Muscle of leg (tissue), 16 donors: ENCODE measurements at places on chromosomes 3 and 15. TPM values are rescaled to one million over a fixed set of nuclear protein-coding genes. Genes with fewer than 3 reads are reported as not detected.

The ADAMTS9 gene
- total RNA-seq, result 97.4 TPM

The PARP9 gene
- total RNA-seq, result 12.7 TPM

The TM6SF1 gene
- 33.9 TPM for total RNA-seq

The TLR9 gene
- 0.09 TPM for total RNA-seq

The CDHR4 gene
- not detected for total RNA-seq

DNA sequence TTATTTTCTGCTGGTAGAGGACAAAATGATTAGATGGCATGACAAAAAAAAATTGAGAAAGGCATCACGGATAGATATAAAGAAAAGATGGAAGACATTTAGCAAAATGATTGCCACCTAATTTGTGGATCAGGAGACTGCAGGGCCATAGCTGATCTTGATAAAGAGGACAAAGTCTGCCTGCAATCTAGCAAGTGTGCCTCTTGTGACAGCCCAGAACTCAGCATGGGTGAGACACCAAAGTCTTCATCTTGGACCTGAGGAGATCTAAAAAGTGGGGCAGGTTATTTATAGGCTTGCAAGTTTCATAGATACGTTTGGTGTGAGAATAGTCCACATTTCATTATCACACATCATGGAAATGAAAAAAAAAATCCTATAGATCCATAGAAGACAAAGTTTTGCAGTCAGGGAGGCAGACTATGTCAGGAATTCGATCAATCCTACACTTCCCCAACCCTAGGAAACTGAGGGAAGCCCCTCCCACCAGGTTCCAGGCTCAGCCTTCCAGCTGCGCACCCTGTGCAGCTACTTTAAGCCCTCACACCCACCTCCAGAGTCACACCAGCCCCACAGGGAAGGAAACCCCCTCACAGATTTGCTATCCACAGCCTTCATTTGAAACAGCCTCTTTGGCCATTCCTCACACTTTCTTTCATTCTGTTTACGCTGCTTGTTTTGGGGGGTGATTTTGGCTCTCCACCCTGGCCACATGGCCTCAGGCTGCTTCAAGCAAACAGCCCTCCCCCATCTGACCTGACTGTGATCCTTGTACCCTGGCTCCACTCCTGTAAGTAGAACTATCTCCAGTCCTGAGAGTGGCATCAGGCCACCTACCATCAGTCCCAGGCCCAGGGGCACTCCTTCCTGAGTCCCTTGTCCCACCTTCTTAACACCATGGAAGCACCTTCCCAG, 28.1 kb upstream of the KLHL6 start:
- no peaks in the 10 kb centered on the region for H3K36me3 ChIP-seq
- H3K4me1 ChIP-seq, result peaks cover 36% of the 10 kb centered on the region
- peak overlapping the region; percentile 86 for H3K27ac ChIP-seq

DNA sequence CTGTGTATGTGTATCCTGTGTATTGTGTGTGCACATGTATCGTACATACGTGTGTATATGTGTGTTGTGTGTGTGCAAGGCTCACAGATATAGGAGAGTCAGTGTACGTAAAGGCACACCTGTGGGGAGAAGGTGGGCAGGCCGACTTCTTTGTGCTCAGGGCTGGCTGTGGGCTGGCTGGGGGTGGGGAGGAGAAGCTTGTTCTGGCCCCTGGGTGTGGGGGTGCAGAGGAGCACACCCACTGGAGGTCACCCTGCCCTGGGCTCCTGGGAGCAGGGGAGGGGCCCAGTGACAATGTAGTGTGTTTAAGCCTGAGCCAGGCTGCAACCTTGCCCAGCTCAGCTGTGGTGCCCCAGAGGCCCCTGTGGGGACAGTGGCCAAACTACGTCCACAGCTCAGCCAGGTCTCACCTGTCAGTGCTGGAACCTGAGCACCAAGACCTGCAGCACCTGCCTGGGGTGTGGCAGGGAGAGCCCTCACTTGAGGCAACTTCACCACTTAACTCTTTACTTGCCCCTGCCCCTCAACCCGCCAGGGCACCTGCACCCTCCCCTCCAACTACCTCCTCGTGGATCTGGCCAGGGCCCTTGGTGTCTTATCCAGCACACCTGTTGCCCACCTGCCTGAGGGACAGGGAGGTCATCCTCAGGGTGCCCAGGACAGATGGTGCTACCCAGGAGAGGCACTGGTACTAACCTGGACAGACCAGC, 2.6 kb upstream of the HHATL start:
- H3K27ac ChIP-seq, result no peak overlapping the region
- H3K4me1 ChIP-seq, result peaks cover 43% of the 10 kb centered on the region
- H3K4me3 ChIP-seq, result no peak overlapping the region
- H3K27me3 ChIP-seq, result no peaks in the 10 kb centered on the region

DNA sequence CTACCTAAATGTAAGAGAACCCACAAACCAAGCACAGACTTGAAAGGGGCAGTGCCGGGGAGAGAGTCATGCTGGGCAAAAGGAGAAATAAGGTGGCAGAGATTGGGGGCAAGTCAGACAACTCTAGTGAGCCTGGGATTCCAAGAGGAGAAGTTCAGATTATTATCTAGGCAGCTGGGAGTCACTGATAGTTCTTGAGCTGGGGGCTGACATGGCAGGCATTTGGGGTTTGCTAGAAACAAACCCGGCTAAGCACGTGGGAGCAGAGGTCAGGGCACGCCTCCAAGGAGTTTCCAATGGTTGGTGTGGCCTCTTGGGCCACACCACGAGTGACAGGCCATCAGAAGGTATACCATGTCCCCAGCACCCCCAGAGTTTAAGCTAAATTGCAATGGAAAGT, 27.6 kb downstream of the SLC6A6 start:
- H3K27me3 ChIP-seq, result peaks cover 25% of the 10 kb centered on the region
- no peak overlapping the region for H3K4me3 ChIP-seq
- H3K27ac ChIP-seq, result no peak overlapping the region
- peaks cover 66% of the 10 kb centered on the region for H3K4me1 ChIP-seq
- H3K36me3 ChIP-seq, result no peaks in the 10 kb centered on the region
- no peak for DNase-seq

DNA sequence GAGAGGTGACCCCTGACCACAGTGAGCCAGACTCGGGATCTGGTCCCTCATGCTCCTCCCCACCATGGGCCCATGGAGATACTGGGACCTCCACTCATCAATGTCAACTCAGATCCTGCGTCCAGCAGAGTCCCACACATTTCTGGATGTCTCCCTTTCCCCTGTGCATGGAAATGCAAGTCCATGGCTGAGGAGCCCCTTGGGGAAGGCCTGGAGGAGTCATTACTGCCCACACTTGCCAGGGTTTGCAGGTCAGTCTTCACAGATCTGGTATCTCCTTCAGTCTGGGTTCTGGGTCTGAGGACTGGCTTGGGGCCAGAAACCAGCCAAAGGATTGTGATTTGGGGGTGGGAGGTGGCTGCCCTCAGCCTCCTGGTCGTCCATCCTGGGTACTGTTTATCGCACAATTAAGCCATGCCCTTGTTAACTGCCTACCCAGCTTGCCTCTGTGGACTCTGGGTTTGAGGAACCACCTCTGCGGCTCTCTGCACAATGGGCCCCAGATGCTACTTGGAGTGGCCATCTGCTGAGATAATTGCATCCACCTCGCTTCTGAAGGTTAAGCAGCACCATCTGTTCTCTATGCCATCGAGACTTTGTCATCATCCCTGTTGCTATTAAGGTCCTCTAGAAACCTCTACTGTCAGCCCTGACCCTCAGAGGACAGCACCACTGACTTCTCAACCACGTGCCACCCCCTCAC, 49.9 kb upstream of the KLF13 start:
- no peaks in the 10 kb centered on the region for H3K27me3 ChIP-seq
- no peak overlapping the region for H3K27ac ChIP-seq
- H3K36me3 ChIP-seq, result no peaks in the 10 kb centered on the region

DNA sequence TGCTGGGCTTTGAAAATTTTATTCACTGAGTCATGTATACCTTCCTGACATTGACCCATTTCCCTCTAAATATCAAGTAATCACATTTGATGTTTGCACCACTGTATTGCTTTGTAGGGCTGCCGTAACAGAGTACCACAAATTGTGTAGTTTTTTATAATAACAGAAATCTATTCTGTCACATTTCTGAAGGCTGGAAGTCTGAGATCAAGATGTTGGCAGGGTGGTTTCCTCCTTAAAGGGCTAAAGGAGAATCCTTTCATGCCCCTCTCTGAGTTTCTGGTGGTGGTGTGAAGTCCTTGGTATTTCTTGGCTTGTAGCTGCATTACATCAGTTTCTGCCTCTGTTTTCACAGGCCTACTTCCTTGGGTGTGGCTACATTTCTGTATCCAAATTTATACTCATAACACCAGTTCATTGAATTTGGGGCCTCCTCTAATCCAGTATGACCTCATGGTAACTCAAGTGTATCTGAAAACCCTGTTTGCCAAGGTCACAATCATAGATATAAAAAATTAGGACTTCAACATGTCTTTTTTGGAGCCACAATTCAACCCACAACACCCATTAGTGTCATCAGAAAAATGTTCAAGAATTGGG, 29.1 kb upstream of the ST6GAL1 start:
- no peak overlapping the region for H3K27ac ChIP-seq
- peak; percentile 7 for DNase-seq

- peaks cover 48% of the 10 kb centered on the region for H3K4me1 ChIP-seq
- H3K36me3 ChIP-seq, result no peaks in the 10 kb centered on the region
- DNase-seq, result peak; percentile 82
- H3K27me3 ChIP-seq, result peaks cover 4% of the 10 kb centered on the region
These were observed 141.7 kb downstream of the RPLP1 start for GRCh38 chr15:69593981-69594966.

DNA sequence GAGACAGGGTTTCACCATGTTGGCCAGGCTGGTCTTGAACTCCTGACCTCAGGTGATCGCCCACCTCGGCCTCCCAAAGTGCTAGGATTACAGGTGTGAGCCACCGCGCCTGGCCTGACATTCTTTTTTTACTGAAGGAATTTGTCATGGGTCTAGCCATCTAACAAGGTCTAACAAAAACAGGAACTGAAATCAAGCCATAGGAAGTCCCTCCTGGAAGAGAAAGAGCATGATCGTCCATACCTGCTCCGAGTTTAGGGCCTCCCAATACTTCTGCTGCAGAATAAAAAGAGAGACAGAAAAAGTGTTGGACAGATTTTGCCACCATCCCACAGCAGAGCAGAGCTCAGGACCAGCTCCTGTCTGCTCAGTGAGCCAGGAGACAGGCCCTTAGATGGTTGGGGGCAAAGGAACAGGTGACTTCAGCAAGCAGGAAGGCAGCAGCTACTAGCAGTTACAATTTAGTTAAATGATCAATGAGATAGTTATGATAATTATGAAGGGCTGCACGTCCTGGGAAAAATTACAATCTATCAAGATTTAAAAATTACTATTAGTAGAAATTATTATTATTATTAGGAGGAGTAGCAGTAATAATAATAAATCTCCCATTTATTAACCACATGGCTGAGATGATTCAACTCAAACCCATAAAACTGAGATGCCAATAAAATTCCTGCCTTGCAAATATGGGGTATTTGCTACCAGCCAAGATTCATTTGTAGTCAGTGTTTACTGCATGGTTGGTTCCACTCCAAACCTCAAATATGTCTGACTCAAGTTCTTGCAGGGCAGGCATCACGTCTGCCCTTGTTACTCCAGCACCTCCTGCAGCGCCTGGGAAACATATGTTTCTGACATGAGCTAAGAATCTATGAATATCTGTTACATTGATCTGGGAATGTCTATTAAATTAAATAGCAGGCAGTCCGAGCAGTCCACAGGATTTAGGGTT, 40.1 kb downstream of the TMEM44 start:
- no peak overlapping the region for H3K4me3 ChIP-seq
- DNase-seq, result peak; percentile 51
- peaks cover 5% of the 10 kb centered on the region for H3K4me1 ChIP-seq

DNA sequence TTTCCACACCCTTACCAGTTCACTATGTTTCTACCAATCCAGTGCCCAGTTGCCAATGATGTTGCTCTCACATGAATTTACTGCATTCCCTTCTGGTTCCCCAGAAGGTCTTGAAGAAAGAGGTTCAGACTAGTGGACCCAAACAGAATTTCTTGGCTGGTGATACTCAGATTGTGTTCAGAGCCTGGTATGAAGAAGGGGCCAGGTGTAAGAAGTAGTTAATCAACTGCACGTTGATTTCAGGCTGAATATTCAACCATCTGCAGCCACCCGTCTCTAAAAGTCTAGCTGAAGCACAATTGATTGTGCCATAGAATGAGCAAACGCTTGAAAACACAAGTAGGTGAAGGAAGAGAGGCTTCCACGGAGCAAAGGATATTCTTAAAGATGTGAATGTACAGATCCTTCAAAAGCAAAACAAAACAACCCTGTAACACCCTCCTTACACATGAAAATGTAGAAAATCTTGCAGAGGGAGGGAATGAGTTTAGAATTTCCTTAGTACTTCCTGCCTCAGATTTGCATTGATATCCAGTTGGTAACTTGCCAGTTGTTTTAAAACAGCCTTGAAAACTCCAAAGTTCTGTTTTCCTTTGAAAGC, 4.7 kb downstream of the RBMS3 start:
- H3K36me3 ChIP-seq, result no peaks in the 10 kb centered on the region
- peak overlapping the region; percentile 93 for H3K27ac ChIP-seq
- H3K4me1 ChIP-seq, result peaks cover 3% of the 10 kb centered on the region
- no peaks in the 10 kb centered on the region for H3K27me3 ChIP-seq

- no peaks in the 10 kb centered on the region for H3K36me3 ChIP-seq
- no peaks in the 10 kb centered on the region for H3K27me3 ChIP-seq
- H3K4me3 ChIP-seq, result no peak overlapping the region
These were observed 56.2 kb upstream of the LEKR1 start for GRCh38 chr3:156769721-156770654.

DNA sequence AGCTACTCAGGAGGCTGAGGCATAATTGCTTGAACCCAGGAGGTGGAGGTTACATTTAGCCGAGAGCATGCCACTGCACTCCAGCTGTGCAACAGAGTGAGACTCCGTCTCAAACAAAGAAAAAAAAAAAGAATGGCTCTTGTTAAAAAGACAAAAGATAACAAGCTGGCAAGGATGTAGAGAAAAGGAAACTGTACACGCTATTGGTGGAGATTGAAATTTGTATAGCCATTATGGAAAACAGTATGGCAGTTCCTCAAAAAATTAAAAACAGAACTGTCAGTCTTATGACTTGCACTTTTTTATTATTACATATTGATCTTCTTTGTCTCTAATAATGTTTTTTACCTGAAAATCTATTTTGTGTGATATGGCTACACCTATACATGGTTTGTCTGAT, 41.9 kb downstream of the MEX3B start:
- no peak overlapping the region for H3K4me3 ChIP-seq
- no peaks in the 10 kb centered on the region for H3K27me3 ChIP-seq
- H3K27ac ChIP-seq, result no peak overlapping the region
- no peak for DNase-seq
- no peaks in the 10 kb centered on the region for H3K36me3 ChIP-seq

DNA sequence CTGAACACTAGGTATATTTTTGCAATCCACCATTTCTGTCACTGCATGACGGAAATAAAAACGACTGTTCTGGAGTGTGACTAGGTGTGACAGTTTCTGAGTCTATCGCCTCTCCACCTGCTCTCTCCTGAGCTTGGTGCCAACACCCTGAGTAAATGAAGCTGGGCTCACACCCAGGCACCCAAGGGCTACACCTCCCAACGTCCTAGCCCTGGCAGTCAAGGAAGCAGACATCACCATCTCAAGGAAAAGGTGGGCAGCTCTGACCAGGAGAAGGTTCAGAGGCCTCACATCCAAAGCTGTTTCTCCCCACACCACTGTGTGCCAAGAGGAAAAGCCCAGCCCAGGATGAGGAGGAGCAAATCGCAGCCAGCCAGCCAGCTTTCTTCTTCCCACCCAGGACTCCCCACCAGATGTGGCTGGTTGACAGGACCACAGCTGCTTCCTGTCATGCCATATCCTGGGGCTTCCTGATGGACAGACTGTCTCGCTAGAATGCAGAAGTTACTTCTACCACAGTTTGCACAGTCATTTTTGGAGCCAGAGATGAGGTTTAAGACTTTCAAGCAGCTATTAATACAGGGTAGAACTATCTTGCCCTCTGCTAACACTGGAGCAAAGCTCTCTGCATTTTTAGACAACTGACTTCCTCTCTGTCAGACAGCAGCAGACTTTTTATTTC, 3.3 kb downstream of the SCAMP2 start:
- peaks cover 46% of the 10 kb centered on the region for H3K4me1 ChIP-seq
- peaks cover 17% of the 10 kb centered on the region for H3K36me3 ChIP-seq
- peak overlapping the region; percentile 83 for H3K27ac ChIP-seq
- peak overlapping the region; percentile 3 for H3K4me3 ChIP-seq
- DNase-seq, result peak; percentile 86
- no peaks in the 10 kb centered on the region for H3K27me3 ChIP-seq
